ENCODE measurements at places on chromosomes 4 and X.
A peak's percentile ranks its signal among the peaks of the same experiment; 100 is the strongest.

GRCh38 chrX:23616361-23616760 is 50.9 kb upstream of the PRDX4 start:
- no peak for ATAC-seq

- no peak for ATAC-seq
Measured at GRCh38 chr4:128364565-128364964, 77.0 kb upstream of the PGRMC2 start.

DNA sequence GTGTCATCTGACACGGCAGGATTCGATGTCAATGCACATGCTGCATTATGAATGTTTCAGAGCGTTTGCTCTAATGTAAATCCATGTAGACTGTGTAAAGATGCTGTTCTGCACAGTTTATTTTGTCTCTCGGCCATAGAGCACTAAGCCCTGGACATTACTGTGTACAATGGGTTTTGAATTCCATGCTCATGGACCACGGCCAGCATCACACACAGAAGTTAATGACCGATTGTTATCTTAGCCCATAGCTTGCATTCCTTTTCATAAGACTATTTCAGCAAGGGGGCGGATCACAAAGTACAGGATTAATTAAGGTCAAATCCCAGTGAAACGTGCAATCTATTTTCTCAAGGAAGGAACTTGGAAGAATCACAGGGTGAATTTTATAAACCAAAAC is 286.1 kb upstream of the TENM3 start:
- ATAC-seq: no peak

DNA sequence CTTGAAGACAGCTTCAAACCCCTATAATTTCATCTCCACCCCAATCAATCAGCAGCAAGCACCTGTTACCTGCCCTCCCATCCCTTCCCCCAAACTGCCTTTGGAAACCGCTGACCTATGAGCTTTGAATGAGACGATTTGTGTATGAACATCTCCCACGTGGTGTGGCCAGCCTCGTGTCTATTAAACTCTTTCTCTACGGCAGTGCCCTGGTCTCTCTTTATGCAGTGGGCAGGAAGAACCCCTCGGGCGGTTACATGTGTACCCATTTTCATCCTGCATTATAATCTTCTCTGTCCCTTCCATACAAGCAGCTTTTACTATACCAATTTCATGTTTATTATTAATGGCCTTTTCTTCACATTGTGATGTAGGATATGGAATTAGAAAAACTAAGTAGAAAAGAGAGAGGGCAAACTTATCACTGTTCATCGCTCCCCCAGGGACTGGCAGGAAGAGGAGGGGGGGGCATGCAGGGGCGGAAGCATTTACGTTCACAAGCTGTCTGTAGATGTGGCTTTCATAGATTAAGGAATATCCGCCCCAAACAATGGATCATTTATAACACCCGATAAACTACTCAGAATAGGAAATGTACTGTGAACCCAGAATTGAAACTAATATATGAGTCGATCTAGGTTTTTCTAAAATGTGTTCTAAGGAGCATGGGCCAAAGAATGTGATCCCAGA is 95.5 kb upstream of the ZNF518B start:
- no peak for ATAC-seq

- no peak for ATAC-seq
Measured at GRCh38 chrX:125628435-125628834, 308.8 kb downstream of the TEX13C start.

DNA sequence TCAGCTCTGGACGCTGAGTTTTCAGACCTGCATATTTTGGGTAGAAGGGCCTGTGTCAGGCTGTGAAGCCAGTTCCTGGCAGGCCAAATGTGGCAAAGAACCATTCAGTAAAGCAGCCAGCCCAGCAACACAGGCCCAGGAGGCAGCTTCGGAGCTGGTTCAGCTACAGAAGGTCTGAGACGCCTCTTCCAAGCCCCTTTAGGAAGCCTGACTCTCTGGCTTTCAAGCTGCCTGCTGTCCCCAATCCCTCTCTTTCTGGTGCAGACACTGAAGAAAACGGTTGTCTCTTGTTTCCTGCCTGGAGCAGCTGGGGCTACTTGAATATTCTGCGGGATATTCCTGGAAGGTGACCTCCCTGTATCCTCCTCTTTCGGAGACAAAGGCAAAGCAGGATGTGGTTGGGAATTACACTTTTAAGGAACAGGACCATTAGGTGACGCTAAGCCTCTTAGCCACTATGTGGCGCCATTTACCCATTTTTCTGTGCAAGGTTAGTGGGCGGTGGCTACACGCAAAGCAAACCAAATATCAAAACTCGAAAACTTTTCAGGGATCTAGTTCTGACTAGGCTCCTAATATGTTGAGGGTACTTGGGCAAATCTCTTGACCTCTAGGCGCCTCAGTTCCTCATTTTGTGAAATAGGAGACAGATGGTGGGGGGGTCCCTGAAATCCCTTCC is 47.2 kb upstream of the LAS1L start:
- ATAC-seq: peak; percentile 78

DNA sequence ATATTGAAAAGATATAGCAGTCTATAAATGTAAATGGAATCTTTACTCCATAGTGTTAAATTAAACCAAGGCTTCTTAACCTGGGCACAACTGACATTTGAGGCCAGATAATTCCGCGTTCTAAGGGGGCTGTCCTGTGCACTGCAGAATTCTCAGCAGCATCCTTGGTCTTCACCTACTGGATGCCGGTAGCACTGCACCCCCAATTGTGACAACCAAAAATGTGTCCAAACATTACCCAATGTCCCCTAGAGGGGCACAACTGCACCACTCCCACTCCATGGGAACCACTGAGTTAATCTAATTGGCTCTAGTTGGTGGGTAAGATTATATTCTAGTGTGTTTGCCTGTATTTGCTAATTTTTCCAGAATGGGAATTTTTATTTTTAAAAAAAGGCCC is 16.6 kb downstream of the AP1S2 start:
- ATAC-seq: no peak

- ATAC-seq: no peak
Measured at GRCh38 chrX:40263014-40263560, 165.3 kb upstream of the BCOR start.

DNA sequence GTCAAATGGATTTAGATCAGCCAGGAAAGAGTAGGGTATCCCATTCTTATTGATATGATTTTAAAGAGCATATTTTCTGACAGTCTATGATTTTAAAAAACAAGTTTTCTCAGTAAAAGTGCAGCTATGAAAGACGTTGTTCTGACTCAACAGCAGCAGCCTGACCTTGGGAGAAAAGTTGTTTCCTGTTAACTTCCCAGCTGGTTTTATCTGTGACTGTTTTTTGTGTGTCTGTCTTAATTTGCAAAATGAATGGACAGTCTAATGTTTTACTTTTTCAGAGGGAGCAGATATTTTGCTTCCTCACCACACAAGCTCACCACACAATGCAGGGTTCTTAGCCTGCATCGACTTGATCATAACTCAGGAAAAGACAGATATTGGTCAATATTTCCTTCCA is 764 bp upstream of the MTHFD2L start:
- no peak for ATAC-seq

GRCh38 chrX:119738742-119739141 is 19.6 kb upstream of the SOWAHD start:
- ATAC-seq: no peak

- ATAC-seq: no peak
Measured at GRCh38 chr4:2847302-2847871, 3.7 kb downstream of the ADD1 start.

DNA sequence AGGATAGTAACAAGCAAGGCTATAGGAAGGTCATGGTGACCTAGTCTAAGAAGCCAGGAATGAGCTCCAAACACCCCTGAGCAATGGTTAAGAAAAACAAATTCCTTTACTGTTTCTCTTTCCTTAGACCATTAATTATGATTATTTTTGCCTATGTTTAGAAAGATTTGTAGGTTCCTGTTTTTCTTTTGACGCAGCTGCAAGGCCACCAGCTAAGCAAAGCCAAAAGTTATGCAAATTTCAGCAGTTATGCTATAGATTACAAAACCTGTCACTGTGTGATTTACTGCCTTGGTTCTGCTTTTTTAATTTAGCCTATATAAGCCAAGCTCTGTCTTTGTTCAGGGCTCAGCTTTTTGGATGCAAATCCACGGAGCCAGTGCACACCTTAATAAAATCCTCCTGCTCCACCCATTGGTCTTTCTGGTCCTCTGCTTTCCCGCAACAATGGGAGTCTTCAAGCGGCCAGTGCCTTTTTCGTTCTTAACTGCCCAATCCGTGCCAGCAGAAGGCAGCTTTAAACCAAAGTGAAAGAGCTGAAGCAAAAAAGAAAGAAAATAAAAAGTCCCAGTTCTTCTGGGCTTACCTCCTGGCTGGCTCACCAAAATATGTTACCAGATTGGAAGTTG is 1.4 kb upstream of the CEP135 start:
- ATAC-seq: peak; percentile 43

GRCh38 chr4:136651932-136652331 is 880.4 kb downstream of the PCDH18 start:
- ATAC-seq: no peak

- no peak for ATAC-seq
Measured at GRCh38 chrX:48800574-48801279, 1.1 kb upstream of the HDAC6 start.
